ENCODE measurements at places on chromosomes 3 and 15.

GRCh38 chr3:49607105-49607591, 52.9 kb downstream of the BSN start:
- DNase-seq, result no peak

GRCh38 chr15:81029414-81030300, 28.9 kb downstream of the TLNRD1 start:
- DNase-seq, result no peak

DNA sequence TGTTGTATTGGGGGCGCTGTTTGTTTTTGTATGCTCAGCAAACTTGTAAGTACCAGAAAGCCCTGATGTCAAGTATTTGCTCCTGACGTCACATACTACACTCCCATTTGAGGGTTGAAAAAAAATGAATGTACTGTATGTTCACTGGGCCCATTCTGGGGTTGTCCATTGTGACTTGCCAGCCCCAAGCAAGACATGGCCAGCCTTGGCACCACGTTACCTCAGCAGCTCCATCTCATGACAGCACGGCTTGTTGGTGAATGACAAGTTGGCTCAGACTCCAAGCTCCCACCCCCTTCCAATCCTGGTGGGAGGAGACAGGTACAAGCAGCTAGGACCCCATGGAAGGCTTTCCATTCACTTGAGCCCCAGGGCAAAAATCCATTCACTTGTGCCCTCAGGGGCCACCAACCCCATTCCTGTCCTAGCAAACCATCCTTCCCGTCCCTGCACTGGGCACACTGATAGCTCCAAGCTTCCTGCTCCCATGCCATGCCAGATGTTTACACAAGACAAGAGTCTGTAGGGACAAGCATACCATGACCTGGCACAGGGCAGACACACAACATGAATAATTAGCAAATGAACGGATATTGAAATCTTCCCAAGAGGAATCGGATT, 1.6 kb downstream of the PHGR1 start:
- DNase-seq, result no peak

DNA sequence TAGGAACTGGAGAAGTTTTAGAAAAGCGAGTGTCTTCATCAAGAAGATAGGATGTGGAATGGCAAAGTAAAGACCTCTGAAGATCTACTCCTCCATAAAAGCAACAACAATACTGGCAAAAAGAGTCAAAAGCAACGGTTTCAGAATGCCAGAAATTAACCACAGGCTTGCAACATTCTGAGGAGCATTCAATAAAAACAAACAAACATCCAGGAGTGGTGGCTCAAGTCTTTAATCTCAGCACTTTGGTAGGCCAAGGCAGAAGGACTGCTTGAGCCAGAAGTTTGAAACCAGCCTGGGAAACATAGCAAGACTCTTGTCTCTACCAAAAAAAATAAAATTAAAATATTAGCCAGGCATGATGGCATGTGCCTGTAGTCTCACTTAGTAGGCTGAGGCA, 143.2 kb upstream of the HACD2 start:
- no peak for DNase-seq

DNA sequence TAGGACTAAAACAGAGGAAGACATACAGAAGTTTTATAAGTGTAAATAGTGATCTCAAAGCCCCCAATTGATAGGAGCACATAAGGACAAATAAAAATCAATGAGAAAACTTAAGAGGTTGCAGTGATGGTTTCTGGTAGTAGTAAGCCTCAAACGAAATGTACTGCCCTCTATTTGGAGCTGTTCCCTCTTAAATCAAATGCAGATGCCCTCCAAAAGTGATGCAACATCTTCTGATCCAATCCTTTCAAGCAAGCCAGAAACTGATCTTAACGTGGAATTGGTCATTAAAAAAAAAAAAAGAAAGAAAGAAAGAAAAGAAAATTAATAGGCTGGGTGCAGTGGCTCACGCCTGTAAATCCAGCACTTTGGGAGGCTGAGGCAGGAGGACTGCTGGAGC, 259.3 kb downstream of the ZBTB20 start:
- no peak for DNase-seq

DNA sequence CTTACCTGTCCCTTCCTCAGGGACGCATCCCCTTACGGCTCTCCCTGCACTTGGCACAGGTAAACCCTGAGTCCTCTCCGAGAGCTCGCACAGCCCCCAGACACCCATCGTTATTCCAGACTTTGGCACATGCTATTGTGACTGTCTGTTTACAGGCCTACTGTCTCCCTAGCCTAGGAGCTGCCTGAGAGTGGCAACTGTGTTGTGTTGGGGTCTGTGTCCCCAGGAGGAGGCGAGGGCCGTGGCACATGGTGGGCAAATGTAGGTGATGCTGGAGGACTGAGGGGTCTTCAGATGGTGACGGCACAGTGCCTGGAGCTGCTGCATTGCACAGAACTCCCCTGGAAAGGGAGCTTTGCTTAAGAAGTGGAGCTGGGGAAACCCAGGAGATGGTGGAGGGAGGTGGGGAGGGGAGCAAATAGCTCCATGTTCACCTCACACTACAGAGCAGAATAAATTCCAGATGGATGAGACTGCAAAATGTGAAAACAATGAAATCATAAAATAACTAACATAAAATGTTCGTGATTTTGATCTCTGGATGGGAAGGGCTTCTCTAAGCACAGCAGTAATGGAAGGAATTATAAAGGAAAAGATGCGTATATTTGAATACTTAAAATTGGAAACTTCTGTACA, 96.5 kb downstream of the SMAD6 start:
- DNase-seq, result no peak

DNA sequence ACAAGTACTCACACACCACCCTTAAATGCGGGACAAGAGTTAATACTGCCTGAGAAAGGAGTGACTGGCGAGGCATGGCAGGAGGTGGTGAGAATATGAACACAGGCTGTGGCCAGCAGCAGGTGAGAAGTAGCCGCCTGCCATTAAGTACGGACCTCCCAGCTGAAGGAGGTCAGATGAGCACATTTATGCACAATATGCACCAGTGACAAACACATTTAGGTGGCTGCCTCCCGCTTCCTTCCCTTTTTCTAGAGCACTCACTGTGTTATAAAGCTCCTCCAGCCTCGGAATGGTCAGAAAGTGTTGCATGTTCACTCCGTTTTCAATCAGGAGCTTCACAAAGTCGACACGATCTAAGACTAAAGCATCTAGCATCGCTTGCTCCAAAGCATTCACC, 52.4 kb downstream of the TRPM1 start:
- DNase-seq, result no peak

DNA sequence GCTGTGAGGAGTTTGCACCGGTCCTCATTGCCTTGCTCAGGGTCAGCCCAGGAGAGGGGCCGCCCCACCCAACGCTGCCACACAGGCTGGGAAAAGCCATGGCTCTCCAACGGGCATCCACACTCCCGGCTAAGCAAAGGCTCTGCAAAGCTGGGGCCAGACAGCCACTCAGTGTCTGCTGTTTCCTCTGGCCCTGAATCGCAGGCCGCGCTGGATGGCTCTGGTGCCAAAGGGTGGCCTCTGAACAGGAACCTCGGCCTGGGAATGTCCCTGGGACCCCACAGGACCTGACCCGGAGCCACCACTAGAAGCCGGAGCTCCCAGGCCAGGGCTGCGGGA, 42.9 kb downstream of the RPN1 start:
- no peak for DNase-seq

DNA sequence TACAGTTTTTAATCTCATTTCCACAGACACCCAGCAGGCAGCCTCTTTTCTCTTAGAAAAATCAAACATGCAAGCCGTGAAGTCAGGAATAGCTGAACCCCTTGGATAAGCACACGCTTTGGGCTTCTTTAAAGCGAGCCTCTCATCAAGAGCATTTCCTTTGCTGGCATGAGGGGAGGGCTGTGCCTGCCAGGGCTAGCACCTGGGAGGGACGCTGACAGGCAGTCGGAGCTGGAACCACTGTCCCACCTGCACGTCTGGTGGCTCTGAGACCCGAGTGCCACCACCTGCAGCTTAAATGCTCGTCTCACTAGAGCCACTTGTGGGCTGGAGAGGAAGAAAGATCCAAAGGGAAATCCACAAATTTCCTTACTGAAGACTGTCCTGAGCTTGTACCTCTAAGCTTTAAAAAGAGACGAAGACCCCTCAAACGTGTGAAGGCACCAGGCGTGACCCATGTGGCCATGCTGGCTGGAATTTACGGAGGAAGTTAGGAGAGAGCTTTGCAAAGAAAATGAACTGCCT, 9.4 kb downstream of the MAP6D1 start:
- DNase-seq, result no peak

Data from stimulated activated CD8-positive, alpha-beta memory T cell treated with anti-CD3 and anti-CD28 coated beads, Interleukin-15, amount 100 ng/mL, for 24 hours (primary cell).